Camera-type eye (tissue), 1 donor: ENCODE measurements at places on chromosomes 11 and 22. TPM values are rescaled to one million over a fixed set of nuclear protein-coding genes. Genes with fewer than 3 reads are reported as not detected.

Gene MCAT
- total RNA-seq = 17.4 TPM

Gene MS4A12
- total RNA-seq = not detected

Gene CTSW
- 0.77 TPM for total RNA-seq

Gene KIRREL3
- total RNA-seq = 9.6 TPM

Gene KRTAP5-8
- total RNA-seq = not detected

Gene DNAJB7
- total RNA-seq = not detected

Gene BARX2
- total RNA-seq = 7.0 TPM

Gene TSGA10IP
- total RNA-seq = not detected

Gene RAB3IL1
- total RNA-seq = 23.4 TPM

Gene BATF2
- total RNA-seq = 0.16 TPM
